ENCODE measurements at places on chromosomes 7 and 10.

GRCh38 chr10:101752241-101752640, 23.7 kb downstream of the FGF8 start:
- no peak for DNase-seq

DNA sequence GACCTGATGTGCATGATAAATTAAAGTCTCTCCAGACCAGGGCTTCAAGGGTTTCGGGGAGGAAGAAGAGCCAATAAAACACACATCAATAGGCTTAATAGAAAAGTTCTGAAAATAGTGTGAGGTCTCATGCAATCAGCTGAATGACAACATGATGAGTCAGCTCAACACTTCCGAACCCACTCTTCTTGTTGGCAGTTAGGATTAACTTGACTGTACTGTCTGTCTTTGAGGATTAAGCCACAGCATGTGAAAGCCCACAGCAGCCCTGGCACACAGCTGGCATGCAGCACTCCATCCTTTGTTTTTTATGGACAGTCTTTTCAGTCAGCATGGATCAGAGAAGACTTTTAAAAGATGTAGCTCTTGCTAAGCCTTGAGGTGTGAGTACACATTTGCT, 526.9 kb upstream of the VSTM2A start:
- DNase-seq, result no peak

GRCh38 chr10:58435297-58435985, 50.2 kb downstream of the TFAM start:
- DNase-seq, result peak; percentile 100

DNA sequence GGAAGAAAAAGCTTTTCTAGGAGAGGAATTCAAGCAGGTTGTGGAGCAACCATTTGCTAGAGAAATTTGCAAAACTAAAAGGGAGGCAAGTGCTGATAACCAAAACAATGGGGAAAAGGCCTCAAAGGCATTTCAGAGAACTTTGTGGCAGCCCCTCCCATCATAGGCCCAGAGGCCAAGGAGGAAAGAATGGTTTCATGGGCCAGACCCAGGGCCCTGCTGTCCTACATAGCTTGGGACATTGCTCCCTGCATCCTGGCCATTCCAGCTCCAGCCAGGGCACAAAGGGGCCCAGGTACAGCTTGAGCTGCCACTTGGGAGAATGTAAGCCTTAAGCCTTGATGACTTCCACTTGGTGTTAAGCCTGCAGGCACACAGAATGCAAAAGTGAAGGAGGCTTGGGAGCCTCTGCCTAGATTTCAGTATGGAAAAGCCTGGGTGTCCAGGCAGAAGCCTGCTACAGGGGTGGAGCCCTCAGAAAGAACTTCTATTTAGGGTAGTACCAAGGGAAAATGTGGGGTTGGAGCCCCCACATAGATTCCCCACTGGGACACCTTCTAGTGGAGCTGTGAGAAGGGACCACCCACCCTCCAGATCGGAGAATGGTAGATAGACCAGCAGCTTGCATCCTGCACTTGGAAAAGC, 91.2 kb downstream of the RALA start:
- no peak for DNase-seq

GRCh38 chr10:69578508-69578991, 5.3 kb upstream of the NEUROG3 start:
- DNase-seq, result no peak

DNA sequence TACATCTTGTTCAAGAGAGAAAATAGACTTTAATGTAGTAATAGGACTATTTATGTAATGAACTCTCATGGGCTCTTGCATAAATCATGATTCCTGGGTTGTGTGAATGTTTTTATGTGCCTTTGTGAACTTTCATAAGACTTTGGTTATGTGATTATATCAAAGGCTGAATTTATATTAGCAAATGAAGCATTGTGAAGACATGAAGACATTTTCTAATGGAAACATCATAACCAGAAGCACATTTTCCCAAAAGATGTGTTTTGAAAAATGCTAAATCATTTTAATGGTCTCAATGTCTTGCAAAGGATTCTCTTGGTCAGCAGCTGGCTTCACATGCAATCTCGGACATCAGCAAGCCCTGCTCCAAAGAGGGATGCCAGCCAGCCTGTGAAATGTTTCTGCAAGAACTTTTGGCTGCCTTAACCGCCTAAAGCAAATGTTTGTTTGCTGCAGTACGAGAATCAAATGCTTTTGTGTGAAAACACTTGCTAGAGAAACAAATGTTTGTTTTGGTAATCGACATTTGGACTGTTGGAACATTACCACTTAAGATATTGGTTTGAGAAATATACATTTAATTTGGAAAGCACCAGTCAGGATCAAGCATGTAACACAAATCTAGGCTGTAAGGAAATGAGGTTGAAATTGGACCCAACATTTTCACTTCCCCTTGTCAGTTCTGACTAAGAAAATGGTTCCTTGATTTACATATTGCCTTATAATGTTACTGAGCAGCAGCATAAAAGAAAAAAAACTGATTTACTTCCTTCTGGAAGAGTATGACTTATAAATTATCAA, 102.1 kb downstream of the RTKN2 start:
- DNase-seq, result peak; percentile 47

Measured in fibroblast of skin of right biceps (primary cell).